WERI-Rb-1 (cell line): ENCODE measurements at places on chromosomes 11 and 22.

GRCh38 chr22:19043121-19044085 lies 78.8 kb downstream of the DGCR2 start:
- no peak for DNase-seq

- DNase-seq = no peak
These were observed 555 bp downstream of the TP53I11 start for GRCh38 chr11:44950031-44950624.

- DNase-seq = no peak
These were observed 65.1 kb downstream of the CLMP start for GRCh38 chr11:123129920-123130319.

DNA sequence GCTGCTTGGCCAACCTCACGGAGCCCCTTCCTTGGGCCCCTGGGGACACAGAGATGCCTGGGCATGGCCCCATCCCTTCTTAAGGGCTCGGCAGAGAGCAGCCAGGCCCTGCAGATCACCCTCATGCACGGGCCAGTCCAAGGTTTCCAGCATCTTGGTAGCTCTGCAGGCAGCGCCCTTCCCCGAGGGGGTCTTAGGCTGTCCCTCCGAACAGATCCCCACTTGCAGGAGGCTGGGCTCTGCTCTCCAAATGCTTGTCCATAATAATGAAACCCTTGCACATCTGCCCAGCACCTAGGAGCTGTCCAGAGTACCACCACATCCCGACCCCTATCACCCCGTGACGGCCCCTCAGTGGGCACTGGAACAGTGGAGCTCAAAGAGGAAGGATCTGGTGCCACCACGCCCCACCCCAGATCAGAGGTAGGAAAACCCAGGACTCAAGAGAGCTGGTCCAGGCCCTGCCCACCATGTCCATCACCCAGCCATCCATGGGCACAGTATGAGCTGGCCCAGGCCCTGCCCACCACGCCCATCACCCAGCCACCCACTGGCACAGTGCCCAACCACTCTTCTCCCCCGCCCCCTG lies 92.5 kb upstream of the PRR5 start:
- no peak for DNase-seq

GRCh38 chr11:93084727-93085505 lies 112.9 kb downstream of the SLC36A4 start:
- no peak for DNase-seq

DNA sequence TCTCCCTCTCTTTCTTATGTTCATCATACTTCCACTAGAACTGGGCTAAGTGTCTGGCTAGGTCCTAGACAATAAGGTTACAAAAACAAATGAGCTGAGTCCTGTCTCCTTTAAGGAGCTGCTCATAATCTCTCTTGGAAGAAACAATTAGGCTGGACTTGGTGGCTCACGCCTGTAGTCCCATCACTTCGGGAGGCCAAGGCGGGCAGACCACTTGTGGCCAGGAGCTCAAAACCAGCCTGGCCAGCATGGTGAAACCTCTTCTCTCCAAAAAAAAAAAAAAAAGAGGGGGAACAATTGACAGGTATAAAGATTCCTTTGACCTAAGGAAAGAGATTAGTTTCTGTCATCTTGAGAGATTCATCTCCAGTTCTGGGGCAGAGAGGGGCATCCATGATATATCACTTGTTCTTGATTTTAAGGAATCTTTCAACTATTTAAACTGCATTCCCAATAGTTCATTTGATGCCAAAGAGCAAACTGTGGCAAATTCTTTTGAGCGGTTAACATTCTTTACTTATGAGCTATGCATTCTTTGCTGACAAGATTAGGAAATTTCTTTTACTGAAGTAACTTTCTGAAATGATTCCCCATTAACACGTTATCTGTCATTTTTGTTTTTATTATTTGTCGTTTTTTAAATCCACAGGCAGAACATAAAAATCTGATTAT lies 125.5 kb downstream of the C11orf87 start:
- DNase-seq = no peak

- no peak for DNase-seq
These were observed 3.3 kb downstream of the SPATA19 start for GRCh38 chr11:133842053-133842452.

- DNase-seq = no peak
These were observed 844.2 kb downstream of the JRKL start for GRCh38 chr11:97234016-97234415.

- DNase-seq = peak; percentile 47
These were observed 17.9 kb downstream of the SEC14L3 start for GRCh38 chr22:30453731-30454510.

DNA sequence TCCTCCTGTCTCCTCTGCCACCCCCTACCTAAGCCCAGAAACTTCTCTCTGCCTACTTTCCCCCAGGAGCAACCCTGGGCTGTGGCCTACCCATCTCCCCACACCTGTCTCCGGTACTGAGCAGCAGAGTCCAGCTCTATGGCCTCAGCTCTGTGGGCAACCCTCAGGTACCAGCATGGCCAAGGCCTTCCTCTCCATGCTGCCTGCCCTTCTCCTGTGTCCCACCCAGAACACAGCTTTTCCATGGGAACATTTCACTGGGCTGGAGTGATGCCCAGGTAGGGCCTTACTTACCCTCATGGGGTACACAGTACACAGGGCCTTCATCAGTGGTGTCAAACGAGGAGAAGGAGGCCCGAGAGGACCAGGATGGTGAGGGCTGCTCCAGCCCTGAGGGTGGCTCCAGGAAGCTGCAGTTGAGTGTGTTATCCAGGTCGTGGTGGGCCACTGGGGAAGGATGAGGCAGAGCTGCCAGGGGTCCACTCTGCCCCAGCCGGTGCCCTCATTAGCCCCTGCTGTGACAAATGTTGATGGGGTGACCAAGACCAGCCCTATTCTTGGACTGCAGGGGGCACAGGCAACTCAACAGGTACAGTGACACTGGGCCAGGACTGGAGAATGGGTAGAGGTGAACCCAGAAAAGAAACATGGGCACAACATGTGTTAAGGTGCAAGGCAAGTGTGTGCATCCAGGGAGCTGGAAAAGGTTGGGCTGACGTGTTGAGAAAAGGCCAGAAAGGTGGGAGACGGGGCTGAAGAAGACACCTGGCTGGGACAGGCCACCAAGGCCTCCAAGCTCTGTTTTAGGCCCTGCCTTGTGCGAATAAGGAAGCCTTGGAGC lies 10.3 kb downstream of the SCARF2 start:
- no peak for DNase-seq

GRCh38 chr11:78520230-78520629 lies 54.4 kb downstream of the NARS2 start:
- DNase-seq = no peak

GRCh38 chr11:60924110-60924905 lies at the start of gene TMEM132A:
TSS of gene TMEM132A (plus strand) at chr11:60924460. CDS start at chr11:60924634, 174 bp downstream.
- peak; percentile 90 for DNase-seq

DNA sequence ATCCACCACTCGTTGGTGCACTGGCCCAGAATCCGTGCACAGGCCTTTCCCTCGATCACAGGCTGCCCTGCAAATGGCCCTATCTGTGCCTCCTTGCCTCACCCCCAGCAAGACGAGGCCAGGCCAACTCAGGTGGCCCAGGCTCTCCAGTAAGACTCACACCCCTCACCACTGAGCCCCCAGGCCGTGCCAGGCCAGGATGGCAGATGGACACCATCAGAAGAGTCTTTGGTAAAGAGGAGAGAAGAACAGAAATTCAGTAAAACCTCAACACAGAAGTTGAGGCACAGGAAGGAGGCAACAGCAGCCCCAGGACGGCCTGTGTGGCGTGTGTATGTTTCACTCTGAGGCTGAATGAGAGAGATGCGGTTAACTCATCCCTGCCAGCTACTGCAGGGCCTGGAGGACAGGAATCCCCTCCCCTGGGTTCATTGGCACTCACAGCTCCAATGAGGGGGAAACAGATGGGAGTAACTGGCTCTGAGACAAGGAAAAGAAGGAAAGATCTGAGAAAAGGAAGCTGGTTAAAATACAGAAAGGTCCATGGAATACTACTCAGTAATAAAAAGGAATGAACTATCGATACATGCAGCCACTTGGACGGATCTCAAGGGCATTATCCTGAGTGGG lies 54.1 kb upstream of the WNT11 start:
- no peak for DNase-seq

DNA sequence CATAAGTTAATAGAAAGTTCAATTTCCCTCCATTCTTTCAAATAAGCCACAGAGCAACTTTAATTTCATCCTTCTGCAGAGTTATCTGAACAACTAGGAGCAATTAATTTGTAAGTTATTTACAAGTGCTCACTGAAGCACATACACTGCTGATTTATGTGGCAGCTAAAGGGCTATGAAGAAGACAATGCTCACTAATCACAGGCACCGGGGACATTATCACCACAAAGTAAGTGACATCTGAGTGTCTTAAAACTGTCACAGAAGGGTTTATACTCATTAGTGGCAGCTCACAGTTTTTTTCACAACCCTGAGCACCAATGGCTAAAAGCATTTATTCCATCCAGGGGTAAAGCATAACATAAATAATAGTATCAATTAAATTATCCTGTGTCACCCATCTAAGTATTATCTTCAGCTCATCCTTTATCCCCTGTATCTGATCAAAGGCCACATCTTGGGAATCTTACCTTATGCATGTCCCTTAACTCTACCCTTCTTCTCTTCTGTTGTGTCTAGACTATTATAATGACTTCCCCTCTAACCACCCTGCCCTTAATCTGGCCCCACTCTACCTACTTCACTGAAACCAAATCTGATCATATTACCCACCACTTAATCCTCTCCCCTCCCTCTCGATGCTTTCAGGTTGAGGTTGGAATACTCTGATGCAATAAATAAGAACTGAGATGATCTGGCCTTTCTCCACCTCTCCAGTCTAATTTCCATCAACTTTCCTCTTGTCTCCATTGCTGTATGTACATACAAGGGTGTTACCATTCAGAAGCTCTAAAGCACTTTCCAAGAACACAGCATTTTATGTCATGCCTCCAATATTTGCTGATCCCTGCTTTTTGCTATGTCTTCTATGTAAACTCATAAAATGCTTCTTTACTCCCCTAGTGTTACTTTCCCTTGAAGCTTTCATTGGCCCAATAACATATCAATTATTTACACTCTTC lies 252.7 kb downstream of the CASP12 start:
- DNase-seq = peak; percentile 77

GRCh38 chr11:119854521-119854920 lies 125.5 kb upstream of the NECTIN1 start:
- DNase-seq = no peak

DNA sequence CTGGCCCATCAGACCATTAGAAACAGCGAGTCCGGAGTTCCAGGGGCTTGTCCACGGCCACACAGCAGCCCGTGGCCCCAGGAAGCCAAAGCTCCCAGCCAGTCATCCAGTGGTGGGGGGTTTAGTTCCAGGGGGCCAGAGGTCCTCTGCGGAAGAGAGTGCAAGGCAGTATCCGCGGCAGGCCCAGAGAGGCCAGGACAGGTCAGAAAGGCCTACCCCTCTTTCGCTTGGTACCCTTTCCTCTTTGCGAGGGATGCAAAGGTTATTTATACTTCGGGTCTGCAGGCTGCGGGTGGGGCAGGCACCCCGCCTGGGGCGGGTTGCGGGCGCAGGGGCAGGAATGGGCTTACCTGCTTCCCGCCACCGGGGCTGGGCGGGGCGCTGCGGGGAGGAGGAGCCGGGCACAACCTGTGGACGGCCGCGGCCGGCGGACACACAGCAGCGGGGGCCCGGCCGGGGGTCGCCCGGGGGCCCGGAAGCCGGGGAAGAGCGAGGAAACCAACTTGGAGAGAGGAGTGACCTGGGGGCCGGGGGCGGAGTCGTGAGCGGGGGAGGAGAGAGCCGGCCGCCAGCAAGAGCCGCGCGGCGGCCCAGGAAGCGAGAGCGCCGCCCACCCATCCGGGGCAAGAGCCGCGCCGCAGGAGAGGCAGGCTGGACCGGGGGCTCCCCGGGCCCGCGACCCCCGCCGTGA lies at the start of gene SH3BP1:
Gene SH3BP1 (plus strand): TSS at position 600 of the 691 bp plus-strand sequence. CDS start 119 bp downstream, outside the sequence.
- DNase-seq = peak; percentile 55

- no peak for DNase-seq
These were observed 26.6 kb downstream of the EMID1 start for GRCh38 chr22:29231971-29232959.

- DNase-seq = no peak
These were observed 1.0 kb downstream of the FUT4 start for GRCh38 chr11:94544646-94545263.

DNA sequence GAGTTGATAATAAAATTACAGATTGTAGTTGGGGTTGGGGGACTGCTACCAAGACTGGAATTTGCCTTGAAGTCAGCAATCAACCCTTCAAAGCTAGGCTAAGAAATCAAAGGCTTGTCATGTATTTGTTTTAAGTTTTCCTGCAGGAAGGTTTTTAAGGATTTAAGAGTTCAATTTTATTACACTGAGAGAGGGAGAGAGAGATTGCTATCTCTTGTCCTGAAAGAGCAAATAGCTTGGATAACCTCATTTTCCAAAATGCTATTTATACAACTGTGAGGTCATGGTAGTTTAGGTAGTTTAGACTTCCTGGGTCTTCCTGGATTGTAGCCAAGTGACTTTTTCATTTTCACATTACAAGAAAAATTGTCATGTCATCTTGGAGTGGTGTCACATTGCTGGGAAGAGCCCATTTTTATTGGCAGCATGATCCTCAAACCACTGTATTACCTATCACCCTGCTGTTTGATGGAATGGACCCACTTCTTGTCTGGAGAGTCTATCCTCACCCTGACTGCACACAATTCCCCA lies 10.1 kb upstream of the PRSS23 start:
- no peak for DNase-seq

DNA sequence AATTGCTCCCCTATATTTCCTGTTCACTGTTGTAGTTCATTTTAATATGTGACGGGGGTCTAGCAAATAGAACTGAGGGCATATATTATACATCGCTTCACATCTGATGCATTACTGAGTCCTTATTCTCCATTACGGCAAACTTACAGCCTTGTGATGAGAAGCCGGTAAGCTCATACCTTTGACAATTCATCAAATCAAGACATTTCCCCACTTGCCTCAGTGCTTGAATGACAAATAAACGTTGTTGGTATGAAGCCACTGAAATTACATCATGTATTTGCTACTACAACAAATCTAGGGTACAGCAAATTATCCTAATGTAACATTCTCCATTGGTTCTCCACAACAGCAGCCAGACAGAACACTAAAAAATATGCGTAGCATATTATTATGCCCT lies 1999.8 kb downstream of the LRRC4C start:
- no peak for DNase-seq

- DNase-seq = no peak
These were observed 682.6 kb downstream of the KCNA4 start for GRCh38 chr11:29333993-29334775.

DNA sequence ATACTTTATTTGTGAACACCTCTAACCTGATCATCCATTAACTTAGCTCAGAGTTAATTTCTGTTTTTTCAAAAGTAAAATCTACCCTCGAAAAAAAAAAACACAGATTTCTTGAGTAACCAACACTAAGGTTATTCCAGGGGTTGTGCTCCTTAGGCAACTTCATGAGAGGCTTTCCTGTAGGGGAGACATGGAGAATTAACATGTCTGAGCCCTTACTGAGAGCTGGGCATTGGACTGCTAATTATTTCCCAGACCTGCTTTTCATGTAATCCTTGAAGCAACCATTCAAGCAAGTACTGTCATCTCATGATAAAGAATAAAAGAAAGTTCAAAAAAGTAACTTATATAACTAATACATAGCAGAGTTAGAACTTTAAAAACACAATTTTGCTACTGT lies 13.5 kb upstream of the UPB1 start:
- no peak for DNase-seq

- peak; percentile 33 for DNase-seq
These were observed 437.8 kb upstream of the CCDC90B start for GRCh38 chr11:83723999-83724398.
